WTC11 (cell line): ENCODE measurements at places on chromosomes 2 and 18. TPM values are rescaled to one million over a fixed set of nuclear protein-coding genes. Genes with fewer than 3 reads are reported as not detected.

The TMEM200C gene
- 6.1 to 7.4 TPM (median 6.6 TPM) in 3 replicates for total RNA-seq

The MDH1 gene
- total RNA-seq, result 255 to 268 TPM (median 259 TPM) in 3 replicates

The DLX2 gene
- total RNA-seq, result 0.28 to 0.64 TPM (median 0.55 TPM) in 3 replicates

The ARHGAP15 gene
- total RNA-seq, result 0.25 to 0.28 TPM in 2 of 3 replicates, not detected in the other
